ENCODE measurements at places on chromosomes 11 and 22. TPM values are rescaled to one million over a fixed set of nuclear protein-coding genes. Genes with fewer than 3 reads are reported as not detected.
A peak's percentile ranks its signal among the peaks of the same experiment; 100 is the strongest.

GRCh38 chr22:19110646-19111045, 11.6 kb downstream of the DGCR2 start:
- DNase-seq = no peak

DNA sequence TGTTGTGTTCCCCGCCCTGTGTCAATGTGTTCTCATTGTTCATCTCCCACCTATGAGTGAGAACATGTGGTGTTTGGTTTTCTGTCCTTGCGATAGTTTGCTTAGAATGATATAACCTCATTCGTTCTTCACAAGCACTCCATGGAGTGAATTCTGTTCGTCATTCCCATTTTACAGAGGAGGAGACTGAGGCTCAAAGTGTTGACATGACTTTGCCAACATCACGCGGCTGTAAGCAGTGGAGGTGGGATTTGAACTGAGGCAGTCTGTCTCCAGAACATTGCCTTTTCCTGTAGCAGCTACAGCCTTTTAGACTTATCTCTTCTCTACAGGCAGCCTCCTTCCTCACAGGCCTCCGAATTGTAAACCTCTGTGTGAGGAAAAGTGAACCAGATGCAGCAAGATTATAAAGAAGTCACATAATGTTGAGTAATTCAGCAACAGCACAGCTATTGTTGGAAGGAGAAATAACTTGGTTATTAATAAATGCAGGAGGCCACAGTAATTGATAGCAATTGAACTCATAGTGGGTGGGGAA, 74.6 kb downstream of the MYO18B start:
- DNase-seq = no peak

DNA sequence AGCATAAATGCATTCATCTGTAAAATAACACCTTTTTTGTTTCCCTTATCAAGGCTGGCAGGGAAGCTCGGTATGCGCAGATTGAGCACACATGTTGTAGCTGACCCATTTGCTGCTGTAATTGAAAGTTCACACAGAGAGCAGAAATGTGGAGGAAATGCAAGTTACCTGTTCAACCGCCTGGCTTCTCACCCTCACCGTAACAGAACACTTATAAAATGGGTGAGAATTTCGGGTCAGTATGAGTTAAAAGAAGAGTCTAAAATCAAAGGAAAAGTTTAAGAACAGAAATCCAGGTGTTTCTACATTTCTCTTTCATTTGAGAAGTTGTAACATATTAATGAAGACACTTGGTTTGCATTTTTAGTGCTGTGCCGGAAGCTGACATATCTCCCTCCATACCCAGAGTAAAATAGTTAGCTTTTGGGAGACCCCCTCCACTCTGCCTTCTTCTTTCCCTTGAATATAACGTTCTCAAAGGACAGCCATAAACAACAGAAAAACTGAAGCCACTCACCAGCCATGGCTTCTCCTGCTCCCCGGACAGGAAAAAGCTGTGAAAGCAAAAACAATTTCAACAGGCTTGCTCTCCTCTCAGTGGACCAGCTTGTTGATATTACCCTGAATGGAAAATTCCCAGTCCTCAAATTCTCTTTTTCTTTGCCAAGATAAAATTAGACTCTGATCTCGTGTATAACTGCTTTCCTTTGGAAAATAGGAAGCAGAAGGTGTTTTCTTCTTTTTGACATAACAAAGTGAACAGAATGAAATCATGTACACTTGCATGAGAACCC, at the start of gene CASP12:
Gene CASP12 (minus strand): TSS at position 570 of the 794 bp plus-strand sequence.
- DNase-seq = no peak

GRCh38 chr11:63705526-63705925, 24.2 kb downstream of the RTN3 start:
- DNase-seq = no peak

DNA sequence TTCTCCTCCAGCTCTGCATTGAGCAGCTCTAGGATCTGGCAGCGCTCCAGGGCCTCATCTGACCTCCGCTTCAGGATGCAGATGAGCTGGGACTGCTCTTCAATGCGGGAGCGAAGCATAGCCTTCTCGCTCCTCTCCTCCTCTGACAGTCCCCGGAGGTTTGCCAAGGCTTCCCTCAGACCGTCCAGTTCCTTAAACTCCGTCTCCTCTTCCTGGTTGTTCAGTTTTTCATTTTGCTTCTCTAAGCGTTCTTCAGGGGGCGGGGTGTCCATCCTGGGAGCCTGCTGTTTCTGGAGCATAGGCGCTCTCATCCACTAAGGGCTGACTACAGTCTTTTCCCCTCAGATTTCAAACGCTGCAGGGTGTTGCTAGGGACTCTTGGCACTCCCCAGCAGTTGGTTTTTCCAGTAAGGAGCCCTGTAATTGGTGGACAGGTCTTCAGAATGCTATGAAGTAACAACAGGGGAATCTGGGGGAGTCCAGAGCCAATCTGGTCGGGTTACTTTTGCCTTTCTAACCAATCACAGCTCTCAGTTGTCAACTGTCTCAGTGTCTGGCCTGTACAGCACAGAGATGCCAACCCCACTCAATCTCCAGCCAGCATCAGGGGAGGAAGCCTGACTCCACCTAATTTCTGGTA, at the start of gene CCDC89:
Gene CCDC89 (minus strand): TSS at position 376 of the 640 bp plus-strand sequence. CDS start 65 bp downstream, at position 311.
- peak; percentile 8 for DNase-seq

GRCh38 chr11:103961010-103961409, 75.4 kb upstream of the DDI1 start:
- no peak for DNase-seq

DNA sequence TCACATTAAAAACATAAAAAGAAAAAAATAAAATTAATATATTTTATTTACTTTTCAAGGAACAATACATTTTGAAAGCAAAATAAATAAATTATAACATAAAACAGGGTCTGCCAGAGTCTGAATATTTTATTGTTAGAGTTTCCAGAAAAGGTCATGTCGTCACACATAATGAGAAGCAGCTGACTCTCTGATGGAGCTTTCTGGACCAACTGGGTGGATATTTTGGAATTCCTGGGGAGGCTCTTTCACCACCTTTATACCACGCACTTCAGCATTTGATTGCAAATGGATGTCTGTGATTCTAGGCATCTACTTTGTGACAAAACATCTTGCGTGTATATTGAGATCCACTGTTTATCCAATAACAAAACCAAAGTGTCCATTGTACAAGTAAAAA, 455.0 kb upstream of the CCDC179 start:
- no peak for DNase-seq

The LGALS12 gene
- total RNA-seq = 2.0 TPM

The C11orf42 gene
- total RNA-seq = not detected

The WNT7B gene
- total RNA-seq = 7.9 TPM

The MPPED2 gene
- total RNA-seq = not detected
